Lung microvascular endothelial cell (primary cell): ENCODE measurements at places on chromosomes 3 and 15. TPM values are rescaled to one million over a fixed set of nuclear protein-coding genes. Genes with fewer than 3 reads are reported as not detected.

- DNase-seq = peak; percentile 26
Measured at GRCh38 chr3:11820531-11821041, 26.1 kb downstream of the TAMM41 start.

- no peak for DNase-seq
Measured at GRCh38 chr15:94057305-94057704, 174.1 kb upstream of the MCTP2 start.

DNA sequence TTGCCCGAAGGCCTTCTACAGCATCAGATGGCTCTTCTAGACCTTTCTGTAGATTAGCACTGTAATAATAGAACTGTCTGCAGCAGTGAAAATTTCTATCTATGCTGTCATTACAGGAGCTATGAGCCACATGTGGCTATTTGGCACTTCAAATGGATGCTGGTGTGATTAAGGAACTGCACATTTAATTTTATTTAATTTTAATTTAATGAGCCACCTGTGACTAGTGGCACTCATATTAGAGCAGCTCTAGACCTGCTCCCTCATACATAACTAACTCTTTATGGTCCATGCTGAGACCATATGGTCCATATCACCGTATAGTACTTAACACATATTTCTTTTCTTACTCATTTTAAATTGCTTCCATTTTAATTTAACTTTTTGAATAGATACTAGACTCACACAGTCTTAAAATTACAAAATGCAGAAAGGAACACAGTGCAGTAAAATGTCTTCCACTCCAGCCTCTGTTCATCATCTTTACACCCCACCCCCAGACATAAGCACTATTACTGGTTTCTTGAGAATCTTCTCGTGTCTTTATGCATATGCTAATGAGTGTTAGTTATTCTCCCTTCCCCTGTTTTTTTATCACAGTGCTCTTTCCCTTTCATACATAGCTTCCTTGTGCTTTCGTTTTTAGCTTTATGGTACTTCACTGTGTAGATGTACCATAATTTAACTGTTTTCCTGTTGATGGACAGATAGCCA is 9.6 kb downstream of the LSM3 start:
- no peak for DNase-seq

DNA sequence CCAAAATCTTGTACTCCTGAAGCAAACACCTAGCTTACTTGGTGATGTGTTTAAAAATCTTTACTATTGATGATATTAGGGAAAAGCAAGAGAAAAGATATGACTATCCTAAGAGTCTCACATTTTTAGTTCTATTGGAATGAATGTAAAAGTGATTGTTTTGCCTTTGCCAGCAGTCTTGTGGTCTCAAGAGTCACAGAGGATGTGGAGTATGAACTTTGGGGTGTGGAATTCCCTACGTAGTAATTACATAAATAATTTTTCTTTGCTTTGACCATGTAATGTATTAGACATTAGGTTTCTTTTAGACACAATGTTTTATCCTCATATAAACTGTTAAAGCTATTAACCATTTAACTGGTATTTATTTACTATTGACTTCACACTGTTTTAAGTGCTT is 387.6 kb downstream of the NAALADL2 start:
- no peak for DNase-seq

DNA sequence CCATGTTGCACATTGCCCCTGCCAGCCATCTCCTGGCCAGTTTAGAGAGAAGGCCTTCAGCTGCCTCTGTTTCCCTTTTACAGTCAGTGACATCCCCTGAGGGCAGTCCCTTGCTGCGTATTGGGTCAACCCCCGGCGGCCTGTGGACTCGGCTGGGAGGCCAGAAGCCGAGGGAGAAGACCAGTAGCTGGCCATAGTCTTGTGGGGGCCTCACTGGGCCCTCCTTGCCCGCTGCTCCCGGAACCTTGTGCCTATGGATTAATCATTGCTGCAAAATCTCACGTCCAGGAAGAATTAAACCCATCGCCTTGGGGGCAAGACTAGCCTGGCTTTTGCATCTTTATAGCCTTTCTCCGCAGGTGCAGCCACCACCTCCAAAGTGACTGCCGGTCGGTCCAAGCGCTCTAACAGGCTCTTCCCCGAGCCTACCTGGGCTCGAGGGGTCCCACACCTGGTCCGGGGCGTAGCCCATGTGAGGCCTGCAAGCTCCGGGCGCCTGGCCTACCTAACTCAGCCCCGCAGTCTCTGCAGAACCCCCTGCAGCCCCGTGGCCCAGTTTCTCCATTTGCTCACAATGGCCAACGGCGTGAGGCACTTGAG is 870 bp upstream of the CHAC1 start:
- DNase-seq = no peak

- no peak for DNase-seq
Measured at GRCh38 chr15:51403946-51404695, 62.7 kb downstream of the GLDN start.

GRCh38 chr15:77540312-77541060 is 92.2 kb downstream of the LINGO1 start:
- DNase-seq = no peak

GRCh38 chr3:122969585-122970469 is 57.7 kb downstream of the SEMA5B start:
- no peak for DNase-seq

DNA sequence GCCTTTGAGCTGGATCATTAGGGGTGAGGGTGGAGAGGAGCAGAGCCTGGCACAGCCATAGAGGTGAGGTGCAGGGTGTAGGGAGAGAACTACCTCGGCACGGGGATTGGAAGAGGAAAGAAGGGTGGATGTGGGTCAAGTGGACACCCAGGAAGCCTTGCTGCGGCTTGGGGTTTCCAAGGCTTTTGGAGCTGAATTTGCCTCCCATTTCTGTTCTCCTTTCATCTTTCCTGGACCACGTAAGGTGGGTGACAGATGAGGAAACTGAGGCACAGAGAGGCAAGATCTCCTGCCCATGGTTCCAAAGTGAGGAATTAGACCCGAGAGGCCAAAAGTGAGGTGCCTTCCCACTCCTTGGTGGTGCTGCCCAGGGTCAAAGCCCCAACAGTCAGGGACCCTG is 35.4 kb upstream of the SFMBT1 start:
- no peak for DNase-seq

GRCh38 chr3:142543307-142543706 is 35.2 kb downstream of the ATR start:
- DNase-seq = no peak

- DNase-seq = no peak
Measured at GRCh38 chr15:45138814-45139765, 9.3 kb downstream of the DUOX1 start.

DNA sequence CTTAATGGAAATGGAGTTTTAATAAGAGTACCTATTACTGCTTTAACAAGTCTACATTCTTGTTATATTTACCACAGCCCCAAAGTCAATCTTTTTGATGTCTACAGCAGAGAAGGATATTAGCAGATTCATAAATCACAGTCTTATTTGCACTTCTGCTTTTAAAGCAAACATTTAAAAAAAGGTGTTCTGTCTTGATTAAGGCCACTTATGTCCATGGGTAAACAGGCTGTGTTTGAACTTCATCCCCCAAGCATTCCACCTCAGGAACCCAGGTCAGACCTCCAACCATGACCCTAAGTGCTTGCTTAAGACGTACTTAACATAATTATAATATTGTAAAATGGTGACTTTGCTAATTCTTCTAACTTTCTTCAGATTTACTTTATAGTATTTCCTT is 113.4 kb downstream of the CMSS1 start:
- no peak for DNase-seq

DNA sequence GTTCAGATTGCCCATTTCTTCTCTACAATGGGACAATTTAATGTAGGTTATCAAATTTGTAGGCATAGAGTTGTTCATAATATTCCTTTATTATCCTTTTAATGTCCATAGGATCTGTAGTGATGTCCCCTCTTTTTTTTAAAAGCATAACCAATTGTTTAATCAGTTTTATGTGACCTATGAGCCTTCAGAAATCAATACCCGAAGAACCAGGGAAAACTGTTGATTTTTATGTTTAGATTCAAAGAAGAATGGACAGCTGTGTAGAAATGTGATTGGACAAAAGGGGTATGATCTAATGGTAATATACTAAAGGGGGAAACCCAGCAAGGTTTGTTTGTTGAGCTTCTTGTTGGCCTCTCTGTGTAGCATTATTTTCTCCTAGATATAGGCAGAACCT is 39.5 kb downstream of the SUSD5 start:
- DNase-seq = no peak

DNA sequence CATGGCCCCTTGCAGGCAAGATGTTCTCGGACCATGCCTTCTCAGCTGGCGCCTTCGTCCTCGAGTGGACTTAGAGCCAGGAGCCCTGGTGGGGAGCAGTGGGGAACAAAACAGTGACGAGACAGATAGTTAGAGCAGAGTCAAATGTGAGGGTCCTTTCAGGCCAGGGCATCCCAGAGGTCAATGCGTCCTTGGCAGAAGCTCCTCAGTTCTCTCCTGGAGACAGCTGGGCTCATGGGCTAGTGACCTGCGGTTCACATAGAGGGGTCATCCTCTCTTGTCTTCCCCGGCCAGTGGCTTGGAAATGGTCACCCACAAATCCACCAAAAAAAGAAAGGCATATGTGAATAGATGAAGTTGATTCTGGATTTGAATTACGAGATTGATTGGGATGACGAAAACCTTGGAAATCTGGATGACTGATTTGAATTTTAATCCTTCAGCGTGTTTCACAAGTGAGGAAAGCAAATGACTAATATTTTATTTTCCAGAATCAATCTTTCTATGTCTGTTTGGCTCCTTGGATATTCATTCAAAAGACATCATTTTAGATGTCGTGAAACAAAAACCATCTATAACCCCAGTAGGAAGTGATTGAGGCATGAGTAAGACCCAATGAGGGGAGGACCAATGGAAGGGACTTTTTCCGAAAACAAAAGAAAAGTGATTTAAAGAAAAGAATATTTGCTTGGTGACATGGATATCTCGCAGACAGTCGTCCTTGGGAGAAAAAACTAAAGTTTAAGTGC is 84.5 kb downstream of the ASB7 start:
- no peak for DNase-seq

- peak; percentile 48 for DNase-seq
Measured at GRCh38 chr15:60591496-60592370, 112.8 kb upstream of the ICE2 start.

DNA sequence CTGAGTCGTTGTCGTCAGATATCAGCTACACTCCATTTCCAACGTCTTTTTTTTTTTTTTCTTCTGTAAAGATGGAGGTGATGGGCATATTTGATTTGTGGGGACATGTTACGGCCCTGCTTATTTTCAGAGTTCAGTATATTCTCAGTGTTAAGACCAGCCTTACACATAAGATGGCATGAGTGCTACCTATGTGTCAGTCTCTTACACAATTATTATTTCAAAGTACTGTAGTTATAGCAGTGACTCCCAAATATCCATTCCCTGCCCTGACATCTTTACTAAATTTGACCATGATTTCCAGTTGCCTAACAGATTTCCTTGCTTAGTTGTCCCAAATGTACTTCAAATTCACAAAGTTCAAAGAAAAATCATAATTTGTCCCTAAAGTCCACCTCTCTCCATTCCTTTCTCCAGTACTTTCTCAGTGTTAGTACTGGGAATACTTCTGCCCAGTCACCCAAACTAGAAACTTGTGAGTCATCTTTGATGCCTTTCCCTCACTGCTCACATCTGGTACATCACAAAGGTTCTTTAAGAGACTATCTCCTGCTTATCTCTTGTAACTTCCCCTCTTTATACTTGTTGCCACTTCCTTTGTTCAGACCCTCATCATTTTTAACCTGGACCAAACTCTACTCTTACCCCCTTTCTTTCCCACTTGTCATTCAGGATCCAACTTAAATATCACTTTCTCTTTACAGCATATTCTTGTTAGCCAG is 67.0 kb downstream of the ZNF609 start:
- DNase-seq = peak; percentile 74

GRCh38 chr3:120528163-120528562 is 68.0 kb upstream of the NDUFB4 start:
- DNase-seq = no peak

DNA sequence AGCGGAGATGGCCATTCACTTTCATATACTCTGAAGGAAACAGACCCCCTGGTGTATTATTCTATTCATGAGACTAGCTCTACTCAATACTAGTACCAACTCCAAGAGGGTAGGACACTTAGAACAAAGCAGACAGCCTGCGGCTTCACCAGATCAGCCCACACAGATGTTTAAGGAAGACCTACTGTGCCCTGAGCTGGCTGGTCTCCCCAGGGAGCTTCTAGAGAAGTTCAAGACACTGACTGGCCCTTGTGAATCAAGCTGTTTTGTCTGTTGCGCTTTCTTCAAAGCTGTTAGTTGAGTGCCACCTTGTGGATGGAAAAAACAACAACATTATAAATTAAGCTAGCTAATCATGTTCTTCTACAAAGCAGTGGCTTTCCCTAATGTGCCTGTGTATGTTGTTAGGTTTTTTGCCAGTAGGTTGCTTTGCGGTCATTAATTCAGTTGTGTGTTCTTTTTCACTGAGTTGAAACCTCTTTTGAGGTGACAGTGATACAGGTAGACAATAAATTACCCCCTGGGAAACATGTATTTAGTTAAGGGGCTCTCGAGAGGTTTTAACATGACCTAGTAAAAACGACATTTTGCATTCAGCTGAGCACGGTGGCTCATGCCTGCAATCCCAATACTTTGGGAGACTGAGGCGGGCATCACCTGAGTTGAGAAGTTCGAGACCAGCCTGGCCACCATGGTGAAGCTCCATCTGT is 64.2 kb upstream of the MYZAP start:
- peak; percentile 90 for DNase-seq

DNA sequence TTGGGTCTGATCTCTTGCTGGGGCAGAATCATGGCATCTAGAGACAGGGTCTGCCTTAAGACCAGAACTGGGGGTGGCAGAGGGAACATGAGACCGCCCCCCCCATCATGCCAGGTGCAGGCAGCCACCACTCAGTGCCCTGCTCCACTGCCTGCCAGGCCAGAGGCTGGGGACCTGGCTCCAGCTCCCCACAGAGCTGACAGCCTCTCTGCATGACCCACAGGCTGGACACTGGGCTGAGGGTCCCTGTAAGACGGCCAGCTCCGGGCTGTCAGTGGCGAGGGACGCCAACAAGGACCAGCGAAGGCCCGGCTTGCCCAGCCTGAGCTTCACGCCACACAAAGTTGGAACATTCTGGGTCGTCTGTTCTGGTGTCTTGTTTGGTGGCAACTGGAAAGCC is 145.6 kb downstream of the NSMCE3 start:
- DNase-seq = no peak

GRCh38 chr3:55554634-55555425 is 67.7 kb upstream of the WNT5A start:
- DNase-seq = no peak

Gene PP2D1
- total RNA-seq = not detected in 2 replicates

Gene KLHL6
- under 0.01 and 2.2 TPM in 2 replicates for total RNA-seq

Gene PLCB2
- total RNA-seq = under 0.01 and 0.44 TPM in 2 replicates

Gene ECE2
- total RNA-seq = not detected in 2 replicates

Gene PLXNA1
- total RNA-seq = 10.9 and 15.1 TPM in 2 replicates

Gene TM4SF1
- 1,181 and 1,820 TPM in 2 replicates for total RNA-seq

Gene TF
- 0.20 TPM in 1 of 2 replicates, not detected in the other for total RNA-seq

Gene SLC28A2
- total RNA-seq = not detected in 2 replicates

Gene POPDC2
- total RNA-seq = 0.22 and 0.40 TPM in 2 replicates

Gene FAM3D
- 0.20 and 0.22 TPM in 2 replicates for total RNA-seq
